ENCODE measurements at places on chromosomes 11 and 22. TPM values are rescaled to one million over a fixed set of nuclear protein-coding genes. Genes with fewer than 3 reads are reported as not detected.

Gene TMPRSS5
- 1.6 TPM for total RNA-seq

Gene ACRV1
- total RNA-seq: not detected

Gene CADM1
- total RNA-seq: 19.6 TPM

Gene APOL6
- total RNA-seq: 14.3 TPM

Gene SLC22A6
- not detected for total RNA-seq

Gene KCNJ4
- 0.43 TPM for total RNA-seq

Gene IGLL1
- not detected for total RNA-seq

Gene OR8G5
- not detected for total RNA-seq

Gene SMIM35
- total RNA-seq: not detected

Gene IGSF22
- total RNA-seq: not detected

Gene SCN2B
- total RNA-seq: not detected

GRCh38 chr11:69368119-69368880 is 74.3 kb downstream of the MYEOV start:
- DNase-seq: no peak

GRCh38 chr11:86174101-86175046 is 70.2 kb upstream of the EED start:
- DNase-seq: peak; percentile 85

- no peak for DNase-seq
These were observed 278.1 kb upstream of the FAT3 start for GRCh38 chr11:91946397-91946951.

- no peak for DNase-seq
These were observed 5.6 kb downstream of the TPBGL start for GRCh38 chr11:75246006-75246670.

DNA sequence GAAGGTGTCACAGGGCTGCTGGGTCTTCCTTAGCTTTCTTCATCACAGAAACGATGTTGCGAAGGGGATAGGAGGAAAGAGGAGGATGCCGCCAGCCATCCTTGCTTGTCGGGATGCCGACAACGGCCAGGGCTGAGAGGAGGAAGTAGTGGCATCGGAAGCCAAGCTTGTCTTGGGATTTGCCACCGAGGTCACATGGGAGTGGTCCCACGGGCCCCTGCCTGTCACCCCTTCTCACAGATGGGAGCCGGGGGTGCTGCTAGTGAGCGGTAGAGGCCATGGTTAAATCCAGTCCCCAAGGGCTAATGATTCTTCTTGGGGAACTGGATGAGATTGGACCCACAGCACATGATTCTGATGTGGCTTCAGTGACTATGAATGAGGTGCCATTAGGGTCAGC is 1375.8 kb downstream of the BRD1 start:
- no peak for DNase-seq

- no peak for DNase-seq
These were observed 124.7 kb downstream of the ARHGAP32 start for GRCh38 chr11:129067454-129067853.

GRCh38 chr11:70066628-70067027 is 11.5 kb upstream of the ANO1 start:
- DNase-seq: peak; percentile 82

- no peak for DNase-seq
These were observed 57.6 kb upstream of the FTH1 start for GRCh38 chr11:62024936-62025486.

DNA sequence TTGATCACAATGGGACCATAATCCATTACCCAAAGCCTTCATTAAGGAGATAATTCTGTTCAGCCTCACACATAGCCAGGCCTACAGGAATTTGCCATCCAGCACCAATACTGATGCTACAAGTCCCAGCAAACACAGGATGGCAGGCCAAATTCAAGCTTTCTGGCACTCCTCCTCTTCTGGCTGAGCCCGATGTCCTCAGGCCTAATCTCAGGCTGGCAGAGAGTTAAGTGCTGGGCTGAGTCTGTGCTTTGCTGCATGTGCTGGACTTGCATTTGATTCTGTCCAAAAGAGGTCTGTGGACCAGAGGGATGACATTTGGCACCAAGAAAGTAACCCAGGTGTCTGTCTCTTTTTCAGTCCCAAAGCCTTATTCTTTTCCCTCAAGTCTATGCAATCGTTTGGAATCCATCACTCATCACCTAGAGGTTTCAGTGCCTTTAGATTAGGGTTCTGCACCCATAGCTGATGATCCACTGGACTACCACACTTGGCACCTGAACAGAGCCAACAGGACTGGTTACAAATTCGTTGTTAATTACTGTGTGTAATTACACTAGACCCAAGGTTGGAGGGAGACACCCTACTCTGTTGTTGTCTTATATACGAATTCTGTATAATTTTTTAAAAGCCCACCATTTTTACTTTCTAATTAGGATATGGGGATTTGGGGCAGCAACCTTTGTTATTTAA is 19.4 kb upstream of the LIN7C start:
- DNase-seq: no peak

GRCh38 chr11:15577519-15577918 is 462.8 kb downstream of the INSC start:
- no peak for DNase-seq

- DNase-seq: no peak
These were observed 55.0 kb upstream of the ARFGAP3 start for GRCh38 chr22:42912059-42912458.

DNA sequence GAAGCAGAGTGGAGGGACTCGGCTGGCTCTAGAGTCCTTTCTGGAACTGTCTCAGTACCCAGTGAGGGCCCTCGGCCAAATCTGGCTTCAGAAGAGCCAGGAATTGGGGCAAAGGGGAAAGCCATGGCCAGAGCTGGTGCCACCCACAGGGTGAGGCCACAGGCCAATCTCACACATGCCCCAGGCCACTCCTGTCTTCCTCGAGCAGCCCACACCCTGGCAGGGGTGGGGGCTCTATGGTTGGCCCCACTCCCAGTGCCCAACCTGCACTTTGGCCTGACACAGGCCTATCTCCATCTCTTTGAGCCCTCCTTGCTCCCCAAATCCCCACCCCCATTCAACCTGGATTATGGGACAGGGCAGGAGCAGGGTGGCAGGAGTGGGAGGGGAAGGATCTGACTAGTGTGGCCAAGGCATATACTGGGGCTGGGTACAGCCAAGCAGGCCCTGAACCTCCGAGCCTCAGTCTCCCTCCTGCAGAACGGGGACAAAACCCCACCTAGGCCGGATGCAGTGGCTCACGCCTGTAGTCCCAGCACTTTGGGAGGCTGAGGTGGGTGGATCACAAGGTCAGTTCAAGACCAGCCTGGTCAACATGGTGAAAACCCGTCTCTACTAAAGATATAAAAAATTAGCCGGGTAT is 6.9 kb downstream of the TST start:
- DNase-seq: no peak

GRCh38 chr11:37830529-37830928 is 1232.5 kb upstream of the RAG2 start:
- DNase-seq: no peak

DNA sequence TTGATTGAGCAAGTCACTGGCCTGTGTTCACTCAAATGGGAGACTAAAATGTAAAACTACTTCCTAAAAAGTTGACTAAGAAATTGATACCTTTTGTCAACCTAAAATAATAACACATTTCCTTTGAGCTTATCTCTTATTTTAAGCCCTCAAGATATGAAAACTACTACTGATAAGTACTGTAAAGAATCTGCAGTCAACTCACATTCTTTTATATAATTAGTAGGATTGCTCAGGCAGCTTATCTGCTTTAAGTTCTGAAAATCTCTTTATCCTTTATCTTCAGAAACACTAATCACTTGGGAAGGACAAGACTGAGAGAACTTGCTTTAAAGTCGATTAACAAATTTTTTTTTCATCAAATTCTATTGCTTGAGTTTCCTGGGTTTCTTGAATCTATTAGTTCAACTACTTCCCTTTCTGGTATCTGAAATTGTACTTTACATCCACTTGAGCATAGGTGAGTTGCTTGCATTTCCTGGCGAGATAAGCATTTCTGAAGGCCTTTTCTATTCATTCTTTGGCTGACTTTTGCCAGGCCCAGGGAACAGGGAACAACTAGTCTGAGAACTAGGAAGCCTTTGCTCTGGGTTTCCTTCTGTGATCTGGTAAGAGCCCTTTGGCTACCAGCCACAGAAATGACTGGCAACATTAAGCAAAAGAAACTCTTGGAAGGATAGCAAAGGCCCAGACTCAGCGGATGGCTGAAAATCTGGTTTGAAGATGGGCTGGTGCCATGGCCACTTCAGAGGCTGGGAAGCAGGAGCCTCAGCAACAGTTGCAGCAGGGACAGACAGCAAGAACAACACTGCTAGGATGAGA is 19.3 kb upstream of the CSRP3 start:
- no peak for DNase-seq

- DNase-seq: no peak
These were observed 7.0 kb downstream of the GTF2H1 start for GRCh38 chr11:18329196-18329870.

DNA sequence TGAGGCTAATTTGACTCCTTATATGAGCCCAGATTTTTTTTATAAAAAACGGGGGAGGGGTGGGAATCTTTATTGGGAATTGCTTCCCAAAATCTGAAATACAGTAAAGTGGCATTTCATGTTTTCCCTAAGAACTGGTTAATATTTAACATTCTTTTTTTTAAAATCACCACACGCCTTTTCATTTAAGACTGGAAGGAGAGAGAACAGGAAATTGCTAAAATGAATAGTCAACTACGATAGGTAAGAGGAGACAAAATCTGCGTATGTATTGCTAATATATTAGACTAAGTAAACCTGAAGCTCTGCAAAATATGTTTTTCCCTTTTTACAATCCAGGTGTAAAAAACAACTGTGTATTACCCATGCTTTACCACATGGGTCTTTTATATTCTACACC is 57.0 kb downstream of the SOX6 start:
- DNase-seq: no peak

GRCh38 chr11:63958008-63958407 is 16.4 kb upstream of the COX8A start:
- DNase-seq: no peak

DNA sequence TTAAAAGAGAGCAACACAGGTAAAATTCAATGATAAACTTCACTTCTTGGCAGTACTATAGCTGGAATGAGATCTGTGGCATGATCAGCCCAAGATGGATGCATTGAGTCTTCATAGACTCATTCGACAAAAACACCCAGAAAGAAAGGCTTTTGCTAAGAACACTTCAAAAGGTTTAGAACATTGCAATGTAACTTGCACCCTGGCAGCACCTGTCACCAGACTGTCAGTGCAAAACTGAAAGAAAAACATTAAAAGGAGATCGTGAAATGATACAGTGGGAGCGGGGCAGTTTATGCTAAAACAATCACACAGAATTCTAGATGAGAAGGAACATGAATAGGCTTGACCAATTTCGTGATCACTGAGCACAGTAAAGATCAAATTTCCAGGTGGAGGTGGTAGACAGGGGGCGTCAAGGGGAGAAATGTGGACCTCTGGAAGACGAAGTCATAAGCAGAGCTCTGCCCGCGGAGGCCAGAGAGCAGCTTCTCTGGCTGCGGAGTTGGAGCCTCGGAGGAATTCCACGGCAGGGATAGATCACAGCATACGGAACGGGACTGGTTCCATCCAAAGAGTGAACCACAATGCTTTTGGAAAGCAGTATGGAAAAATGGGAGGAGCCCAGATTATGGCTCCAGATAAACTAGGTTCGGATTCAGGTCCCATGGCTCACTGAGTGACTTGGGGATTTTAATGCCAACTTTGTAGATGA is 11.9 kb downstream of the VSIG10L2 start:
- no peak for DNase-seq

GRCh38 chr11:128862908-128863660 is 4.0 kb downstream of the KCNJ1 start:
- no peak for DNase-seq

DNA sequence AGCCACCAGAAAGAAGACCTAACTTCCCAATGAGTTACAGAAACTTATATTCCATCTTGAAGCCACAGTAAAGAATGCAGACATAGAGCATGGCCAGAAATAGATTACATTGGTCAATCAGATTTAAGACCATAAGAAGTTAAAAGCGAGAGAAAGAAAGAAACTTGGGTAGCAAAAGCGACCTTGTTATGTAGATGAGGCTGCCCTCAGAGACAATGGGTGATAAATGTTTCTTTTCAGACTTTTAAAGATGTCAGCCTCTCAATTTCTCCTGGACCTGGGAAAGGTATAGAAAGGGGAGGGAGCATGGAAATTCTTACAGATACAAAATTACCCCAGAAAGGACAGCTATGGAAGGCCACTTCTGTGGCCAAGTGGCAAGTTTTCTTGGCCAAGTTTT is 732.6 kb upstream of the LUZP2 start:
- no peak for DNase-seq

- peak; percentile 59 for DNase-seq
These were observed 973.9 kb downstream of the BRD1 start for GRCh38 chr22:48853627-48854240.

GRCh38 chr11:124207102-124207792 is 24.1 kb downstream of the OR10D3 start:
- no peak for DNase-seq

GRCh38 chr22:37244114-37244921 is at the start of gene RAC2:
TSS of gene RAC2 (minus strand) at chr22:37244269. CDS start at chr22:37244148, 121 bp downstream.
- no peak for DNase-seq

DNA sequence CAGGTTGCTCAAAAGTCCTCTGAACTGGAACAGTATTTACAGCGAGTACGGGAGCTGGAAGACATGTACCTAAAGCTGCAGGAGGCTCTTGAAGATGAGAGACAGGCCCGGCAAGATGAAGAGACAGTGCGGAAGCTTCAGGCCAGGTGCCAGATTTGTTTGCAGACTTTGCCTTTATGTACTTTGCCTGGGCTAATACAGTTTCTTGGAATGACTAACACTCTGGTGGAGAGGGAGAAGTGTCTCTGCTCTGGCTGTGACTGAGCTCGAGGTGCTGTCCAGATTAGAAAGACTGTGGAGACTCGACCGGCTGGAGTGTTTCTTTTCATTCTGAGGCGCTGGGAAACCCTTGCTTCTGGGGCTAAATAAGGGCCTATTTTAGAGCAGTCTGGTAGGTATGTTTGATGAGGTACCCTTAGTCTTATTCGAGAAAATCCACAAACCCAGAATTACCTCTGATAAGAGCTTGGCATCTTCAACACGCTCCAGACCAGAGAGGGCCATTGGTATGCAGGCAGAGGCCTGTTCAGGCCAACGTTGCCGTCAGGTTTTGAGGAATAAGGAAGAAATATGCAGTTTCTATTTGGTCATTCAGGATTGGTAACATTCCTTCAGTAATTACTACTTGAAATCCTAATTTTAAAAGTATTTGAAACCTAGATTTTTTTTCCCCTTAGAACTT is 76.5 kb downstream of the SWAP70 start:
- DNase-seq: no peak

- no peak for DNase-seq
These were observed 23.8 kb downstream of the MICAL2 start for GRCh38 chr11:12134236-12134585.

DNA sequence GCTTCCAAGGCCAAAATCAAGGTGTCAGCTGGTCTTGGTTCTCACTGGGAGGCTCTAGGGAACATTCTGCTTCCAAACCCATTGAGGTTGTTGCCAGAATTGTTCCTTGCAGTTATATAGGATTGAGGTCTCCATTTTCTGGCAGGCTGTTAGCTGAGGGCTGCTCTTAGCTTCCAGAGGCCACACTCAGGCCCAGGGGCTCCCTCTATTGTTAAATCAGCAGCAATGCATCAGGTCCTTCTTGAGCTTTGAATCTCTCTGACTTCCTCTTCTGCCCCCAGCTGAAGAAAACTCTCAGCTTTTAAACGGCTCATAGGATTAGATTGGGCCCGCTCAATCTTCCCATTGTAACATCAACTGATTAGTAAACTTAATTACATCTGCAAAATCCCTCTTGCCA is 39.3 kb upstream of the BSX start:
- DNase-seq: no peak
